ENCODE measurements at places on chromosomes 7 and 10.
A peak's percentile ranks its signal among the peaks of the same experiment; 100 is the strongest.

GRCh38 chr7:27247000-27247399, 4.4 kb downstream of the EVX1 start:
- DNase-seq, result no peak

- DNase-seq, result no peak
These were observed 120.1 kb downstream of the ARHGAP12 start for GRCh38 chr10:31808258-31809218.

DNA sequence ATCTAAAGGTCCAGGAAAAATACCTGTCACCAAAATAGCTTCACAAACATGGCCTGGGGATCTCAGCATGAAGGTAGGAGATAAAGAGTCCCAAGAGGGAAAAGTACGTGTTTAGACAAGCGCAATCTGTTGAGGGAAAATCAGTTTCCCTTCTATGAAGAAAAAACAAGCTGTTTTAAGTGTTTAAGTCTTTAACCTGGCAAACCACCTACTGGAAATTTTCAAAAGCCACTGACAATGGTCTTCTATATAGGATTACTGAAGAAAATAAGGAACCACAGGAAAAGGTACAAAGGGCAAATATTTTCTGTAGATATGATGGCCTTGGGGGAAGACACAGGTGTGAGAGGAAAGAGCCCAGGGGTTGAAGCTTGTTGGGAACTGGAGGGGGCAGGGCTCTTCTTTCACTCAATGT, 21.2 kb downstream of the ALDH18A1 start:
- DNase-seq, result no peak

DNA sequence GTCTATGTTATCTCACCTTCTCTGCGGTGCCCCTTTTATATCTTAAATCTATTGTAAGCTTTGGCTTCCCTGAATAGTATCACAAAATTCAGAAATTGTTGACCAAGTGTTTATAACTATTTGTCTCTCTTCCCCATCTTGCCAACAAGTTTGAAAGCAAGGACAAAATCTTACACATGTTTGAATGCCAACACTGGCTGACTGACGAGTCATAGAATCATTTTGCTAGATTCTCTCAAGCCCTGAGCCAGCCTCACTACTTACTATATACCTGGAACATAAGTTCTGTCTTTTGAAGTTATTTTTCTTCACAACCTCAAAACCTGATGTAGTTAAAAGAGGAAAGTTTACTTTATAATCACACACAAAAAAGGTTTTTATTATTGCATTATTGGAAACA, 700.7 kb downstream of the PHTF2 start:
- DNase-seq, result no peak

DNA sequence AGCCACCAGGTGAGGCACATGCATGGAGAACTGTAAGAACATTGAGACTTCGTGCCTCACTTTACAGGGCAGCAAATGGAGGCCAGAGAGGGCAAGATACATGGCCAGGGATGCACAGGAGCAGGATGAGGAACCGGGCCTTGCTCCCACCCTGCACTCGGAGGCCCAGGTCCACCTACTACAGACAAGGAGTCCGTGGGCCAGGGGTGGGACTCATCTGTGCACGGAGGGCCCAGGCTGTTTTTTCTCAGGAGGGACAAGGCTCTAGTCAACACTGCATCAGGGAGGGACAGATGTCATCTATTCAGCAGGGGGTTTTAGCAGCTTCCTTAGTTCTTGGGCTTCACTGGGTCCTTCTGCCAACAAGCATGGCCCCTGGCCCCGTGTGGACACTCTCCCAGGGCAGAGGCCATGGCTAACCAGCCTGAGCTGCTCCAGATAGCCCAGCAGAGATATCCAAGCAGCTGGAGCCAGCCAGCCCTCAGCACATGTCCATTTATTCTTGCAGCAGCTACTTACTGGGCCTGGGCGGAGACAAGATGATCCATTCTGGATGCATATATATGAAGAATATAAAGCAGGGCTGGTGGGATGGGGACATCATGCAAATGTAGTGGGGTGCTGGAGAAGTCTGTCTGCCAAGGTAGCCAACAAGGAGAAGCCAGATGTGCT, 134.5 kb upstream of the RET start:
- DNase-seq, result no peak

DNA sequence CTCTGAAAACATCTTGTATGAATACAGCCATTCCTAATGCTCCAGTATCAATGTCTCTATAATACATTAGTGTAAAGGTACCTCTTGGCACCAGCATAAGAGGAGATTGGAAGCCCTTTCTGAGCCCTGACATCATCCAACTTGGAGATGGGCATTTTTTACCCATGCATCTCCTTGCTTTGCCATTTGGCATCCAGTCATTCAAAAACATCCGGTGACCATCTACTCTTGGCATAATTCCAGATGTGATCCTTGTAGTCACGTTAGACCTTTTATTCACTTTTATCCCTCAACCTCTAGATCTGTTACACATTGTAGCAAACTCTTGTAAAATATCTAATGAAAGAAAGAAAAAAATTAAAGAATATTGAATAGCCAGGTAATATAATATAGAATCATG, 17.9 kb upstream of the SGMS1 start:
- no peak for DNase-seq

DNA sequence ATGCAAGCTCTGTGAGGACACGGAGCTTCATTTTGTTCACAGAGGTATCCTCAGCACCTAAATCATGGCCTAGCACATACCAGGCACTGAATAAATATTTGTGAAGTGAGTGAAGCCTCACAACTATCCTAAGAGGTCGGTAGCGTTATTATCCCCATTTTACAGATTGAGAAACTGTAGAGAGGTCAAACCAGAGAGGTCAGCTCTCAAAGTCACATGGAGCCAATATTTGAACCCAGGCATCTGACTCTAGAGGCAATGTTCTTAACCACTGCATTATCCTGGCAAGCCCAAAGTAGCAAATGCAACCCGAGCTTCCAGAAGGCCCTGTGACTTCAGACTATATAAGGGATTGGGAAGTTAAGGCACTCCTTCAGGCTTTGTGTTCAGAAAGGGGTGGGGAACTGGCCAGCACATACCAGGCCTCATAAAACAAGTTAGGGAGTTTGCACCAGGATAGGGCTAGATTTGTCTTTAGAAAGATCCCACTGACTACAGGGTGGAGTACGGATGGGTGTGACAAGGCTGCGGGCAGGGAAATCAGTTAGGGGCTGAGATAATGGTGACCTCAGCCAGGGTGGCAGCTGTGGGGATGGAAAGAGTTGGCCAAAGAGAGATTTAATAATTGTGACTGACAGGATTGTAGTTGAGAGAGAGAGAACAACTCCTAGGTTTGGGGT, 101.4 kb downstream of the TBXAS1 start:
- DNase-seq, result no peak

GRCh38 chr7:108451296-108451848, 4.9 kb downstream of the NRCAM start:
- DNase-seq, result no peak

- no peak for DNase-seq
These were observed 9.5 kb upstream of the AP5Z1 start for GRCh38 chr7:4765776-4766490.

DNA sequence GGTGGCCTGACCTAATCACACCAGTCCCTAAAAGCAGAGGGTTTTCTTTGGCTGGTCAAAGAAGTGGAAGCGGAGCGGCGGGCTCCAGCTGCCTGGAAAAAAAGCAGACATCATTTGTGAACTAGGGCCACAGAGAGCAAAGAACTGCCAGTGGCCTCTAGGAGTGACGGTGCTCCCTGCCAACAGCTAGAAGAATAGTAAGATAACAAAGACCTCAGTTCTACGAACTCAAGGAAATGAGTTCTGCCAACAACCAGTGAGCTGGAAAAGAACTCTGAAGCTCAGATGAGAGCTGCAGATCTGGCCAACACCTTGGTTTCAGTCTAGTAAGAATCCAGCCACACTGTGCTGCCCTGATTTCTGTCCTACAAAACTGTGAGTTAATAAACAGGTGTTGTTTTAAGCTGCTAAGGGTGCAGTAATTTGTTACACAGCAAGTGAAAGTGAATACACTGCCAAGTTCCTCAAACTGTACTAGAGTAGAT, 178.0 kb downstream of the SRPK2 start:
- DNase-seq, result no peak

DNA sequence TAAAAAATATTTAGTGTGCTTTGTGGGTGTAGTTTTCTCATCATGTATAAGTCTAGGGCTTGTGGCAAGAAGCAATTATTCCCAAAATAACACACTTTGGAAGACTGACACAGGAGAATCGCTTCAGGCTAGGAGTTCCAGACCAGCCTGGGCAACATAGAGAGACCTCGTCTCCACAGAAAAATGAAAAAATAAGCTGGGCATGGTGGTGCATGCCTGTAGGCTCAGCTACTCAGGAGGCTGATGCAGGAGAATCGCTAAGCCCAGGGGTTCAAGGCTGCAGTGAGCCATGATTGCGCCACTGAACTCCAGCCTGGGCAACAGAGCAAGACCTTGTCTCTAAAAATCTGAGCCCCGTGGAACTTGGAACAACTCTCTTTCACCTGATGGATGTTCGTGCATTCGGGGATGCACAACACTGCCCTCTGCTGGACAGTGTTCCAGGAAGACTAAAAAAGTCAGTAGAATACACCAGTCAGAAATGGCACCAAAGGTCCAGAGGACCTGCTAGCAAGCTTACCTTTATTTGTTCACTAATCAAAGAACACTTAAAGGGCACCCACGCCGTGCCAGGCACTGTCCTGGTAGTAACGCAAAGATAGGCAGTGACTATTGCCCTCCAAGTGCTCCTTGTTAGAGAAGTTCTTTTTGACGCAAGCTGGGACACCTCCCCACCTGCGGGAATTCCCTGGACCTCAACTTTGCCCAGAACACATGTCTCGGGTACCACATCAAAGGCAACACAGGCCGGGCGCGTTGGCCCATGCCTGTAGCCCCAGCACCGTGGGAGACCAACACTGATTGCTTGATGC, 81.9 kb upstream of the CALN1 start:
- DNase-seq, result peak; percentile 53

- DNase-seq, result peak; percentile 40
These were observed 42.3 kb downstream of the UNCX start for GRCh38 chr7:1274876-1275375.

DNA sequence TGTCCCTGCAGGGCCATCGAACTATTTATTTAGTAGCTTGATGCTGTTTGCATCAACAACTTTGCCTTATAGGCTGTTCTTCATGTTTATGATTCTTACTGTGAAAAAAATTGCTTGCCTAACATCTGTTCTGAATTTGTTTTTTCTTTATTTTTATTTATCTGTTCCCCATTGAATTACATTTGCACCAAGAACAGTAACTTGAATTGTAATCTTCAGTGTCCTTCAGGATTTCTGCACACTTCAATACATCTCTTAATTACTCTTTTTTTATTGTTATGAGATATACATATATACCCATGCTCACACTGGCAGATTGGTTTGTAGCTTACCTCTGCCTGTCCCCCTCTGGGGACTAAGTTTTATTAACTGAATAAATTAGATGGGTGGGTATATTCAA, 64.4 kb downstream of the TBXAS1 start:
- no peak for DNase-seq

- DNase-seq, result no peak
These were observed 72.1 kb downstream of the PTEN start for GRCh38 chr10:87935290-87936141.

DNA sequence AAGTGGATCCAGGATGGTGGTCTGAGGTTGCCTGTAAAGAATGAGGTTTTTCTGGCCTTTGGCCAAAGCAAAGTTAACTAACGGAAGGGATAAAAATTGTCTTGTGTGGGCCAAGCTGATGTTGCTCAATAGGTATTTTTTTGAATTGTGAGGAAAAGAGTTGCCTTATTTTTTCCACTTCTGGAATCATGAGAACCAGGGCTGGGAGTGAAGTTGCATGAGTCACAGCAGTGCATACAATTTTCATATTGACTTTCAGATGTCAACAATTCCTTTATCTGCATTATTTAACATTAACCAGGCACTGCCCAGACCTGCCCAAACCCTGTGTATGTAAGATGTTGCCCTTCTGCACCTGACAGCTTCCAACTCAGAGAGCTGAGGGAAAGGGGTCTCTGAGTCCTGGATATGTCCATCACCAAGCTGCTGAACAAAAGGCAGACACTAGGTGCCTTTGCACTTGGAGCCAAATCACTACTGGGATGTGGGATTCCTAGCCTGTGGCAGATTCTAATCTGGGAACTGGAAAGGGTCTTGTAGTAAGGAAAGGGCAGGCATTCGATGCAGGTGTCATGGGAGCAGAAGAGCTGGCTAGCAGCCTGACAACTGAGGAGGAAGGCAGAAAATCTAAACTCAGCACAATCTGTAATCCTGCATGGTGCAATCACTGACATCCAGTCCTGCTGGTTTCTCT, 52.3 kb upstream of the SLC35B4 start:
- no peak for DNase-seq

DNA sequence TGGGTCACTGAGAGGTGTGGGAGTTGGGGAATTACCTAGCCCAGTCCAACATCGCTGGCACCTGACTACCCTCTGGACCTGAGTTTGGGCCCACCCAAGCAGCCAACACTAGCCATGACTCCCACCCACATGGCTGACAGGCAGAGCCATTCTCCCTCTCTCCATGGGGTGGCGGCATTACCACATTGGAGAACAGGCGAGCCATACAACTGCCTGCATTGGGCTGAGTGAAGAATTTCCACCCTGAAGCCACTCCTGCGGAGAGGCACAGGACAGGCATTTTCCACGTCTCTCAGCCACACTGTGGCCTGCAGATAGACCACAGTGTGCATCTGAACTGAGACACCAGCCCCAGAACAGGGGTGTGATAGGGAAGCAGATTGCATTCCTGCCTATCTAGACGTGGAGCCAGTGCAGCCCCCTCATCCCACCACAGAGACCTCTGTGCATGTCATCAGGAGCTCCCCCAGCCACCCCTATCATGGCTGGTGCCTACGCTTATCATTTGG, 58.2 kb upstream of the ANTXRL start:
- DNase-seq, result peak; percentile 86

- DNase-seq, result no peak
These were observed 114.4 kb downstream of the COL13A1 start for GRCh38 chr10:69916118-69916517.

DNA sequence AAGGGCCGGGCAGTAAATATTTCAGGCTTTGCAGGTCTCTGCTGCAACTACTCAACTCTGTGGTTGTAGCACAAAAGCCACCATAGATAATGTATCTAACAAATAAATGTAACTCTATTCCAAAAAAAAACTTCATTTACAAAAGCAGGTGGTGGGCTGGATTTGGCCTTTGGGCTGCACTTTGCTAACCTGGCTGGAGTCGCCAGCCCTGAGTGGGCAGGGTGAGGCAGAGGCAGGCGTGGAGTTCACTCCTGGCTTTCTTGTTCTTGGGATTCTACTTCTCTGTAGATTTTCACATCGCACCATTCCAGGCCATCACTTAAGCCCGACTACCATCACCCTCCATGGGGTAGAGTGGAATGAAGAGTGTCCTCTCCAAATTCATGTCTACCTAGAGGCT, 367.6 kb upstream of the MGMT start:
- DNase-seq, result no peak

- no peak for DNase-seq
These were observed at the start of gene ZNF735 for GRCh38 chr7:64206903-64207302. Gene ZNF735, plus strand, starts transcription at chr7:64207203. Its CDS starts 0 bp downstream, at chr7:64207203.

DNA sequence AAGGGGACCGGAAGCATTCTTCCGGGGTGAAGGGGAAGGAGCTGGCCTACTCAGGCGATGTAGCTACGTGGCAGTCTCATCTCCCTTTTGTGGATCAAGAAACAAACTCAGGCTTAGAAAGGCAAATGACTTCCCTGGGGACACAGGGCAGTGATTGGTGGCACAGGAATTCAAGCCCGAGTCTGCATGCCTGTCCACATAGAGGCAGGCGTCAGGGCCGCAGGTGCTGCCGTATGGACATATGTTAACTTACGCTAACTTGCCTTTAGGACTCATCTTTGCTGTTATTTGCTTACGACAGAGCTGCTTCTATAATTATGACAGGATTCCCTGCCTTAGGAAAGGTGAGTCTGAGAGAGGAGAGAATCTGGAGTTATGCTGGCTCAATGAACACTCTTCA, 42.3 kb upstream of the KLF6 start:
- DNase-seq, result no peak
